Non-pigmented ciliary epithelial cell (primary cell): ENCODE measurements at places on chromosomes 3 and 15.

DNA sequence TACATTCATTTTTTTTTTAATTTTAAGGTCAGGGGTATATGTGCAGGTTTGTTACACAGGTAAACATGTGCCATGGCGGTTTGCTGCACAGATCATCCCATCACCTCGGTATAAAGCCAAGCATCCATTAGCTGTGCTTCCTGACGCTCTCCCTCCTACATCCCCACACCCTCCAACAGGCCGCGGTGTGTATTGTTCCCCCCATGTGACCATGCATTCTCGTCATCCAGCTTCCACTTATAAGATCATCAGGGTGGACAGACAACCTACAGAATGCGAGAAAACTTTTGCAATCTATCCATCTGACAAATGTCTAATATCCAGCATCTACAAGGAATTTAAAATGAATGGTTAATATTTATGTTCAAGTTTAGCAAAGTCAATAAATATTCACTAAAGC, 19.4 kb downstream of the ILDR1 start:
- DNase-seq, result no peak

GRCh38 chr15:74842581-74843444, at the start of gene ULK3:
Gene ULK3 (minus strand): TSS chr15:74843156. CDS start chr15:74843105, 51 bp downstream.
- no peak for DNase-seq

DNA sequence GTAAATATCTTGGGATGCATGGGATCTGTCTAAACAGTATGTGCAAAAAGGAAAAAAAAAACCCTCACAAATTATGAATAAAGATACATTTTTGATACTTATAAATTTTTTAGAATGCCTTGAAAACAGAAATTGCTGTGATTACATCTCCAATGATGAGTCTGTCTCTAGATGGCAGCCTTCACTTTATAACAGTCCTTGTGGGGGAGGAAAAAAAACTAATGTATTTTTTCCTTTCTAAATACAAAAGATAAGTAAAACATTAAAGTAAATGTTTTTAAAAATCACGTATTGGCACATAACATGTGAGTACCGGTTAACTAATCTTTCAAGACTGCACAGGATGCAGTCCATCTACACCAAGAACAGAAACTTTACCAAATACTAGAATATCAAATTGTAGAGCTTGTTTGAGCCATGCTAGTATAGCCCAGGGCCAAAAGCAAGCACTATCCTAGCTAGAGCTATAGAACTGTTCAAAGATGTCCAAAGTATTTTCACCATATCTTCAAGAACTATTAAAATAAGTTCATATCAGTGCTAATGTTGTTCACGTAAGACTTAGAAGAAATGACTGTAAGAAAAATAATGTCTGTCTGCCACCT, 206.4 kb downstream of the STAG1 start:
- no peak for DNase-seq

DNA sequence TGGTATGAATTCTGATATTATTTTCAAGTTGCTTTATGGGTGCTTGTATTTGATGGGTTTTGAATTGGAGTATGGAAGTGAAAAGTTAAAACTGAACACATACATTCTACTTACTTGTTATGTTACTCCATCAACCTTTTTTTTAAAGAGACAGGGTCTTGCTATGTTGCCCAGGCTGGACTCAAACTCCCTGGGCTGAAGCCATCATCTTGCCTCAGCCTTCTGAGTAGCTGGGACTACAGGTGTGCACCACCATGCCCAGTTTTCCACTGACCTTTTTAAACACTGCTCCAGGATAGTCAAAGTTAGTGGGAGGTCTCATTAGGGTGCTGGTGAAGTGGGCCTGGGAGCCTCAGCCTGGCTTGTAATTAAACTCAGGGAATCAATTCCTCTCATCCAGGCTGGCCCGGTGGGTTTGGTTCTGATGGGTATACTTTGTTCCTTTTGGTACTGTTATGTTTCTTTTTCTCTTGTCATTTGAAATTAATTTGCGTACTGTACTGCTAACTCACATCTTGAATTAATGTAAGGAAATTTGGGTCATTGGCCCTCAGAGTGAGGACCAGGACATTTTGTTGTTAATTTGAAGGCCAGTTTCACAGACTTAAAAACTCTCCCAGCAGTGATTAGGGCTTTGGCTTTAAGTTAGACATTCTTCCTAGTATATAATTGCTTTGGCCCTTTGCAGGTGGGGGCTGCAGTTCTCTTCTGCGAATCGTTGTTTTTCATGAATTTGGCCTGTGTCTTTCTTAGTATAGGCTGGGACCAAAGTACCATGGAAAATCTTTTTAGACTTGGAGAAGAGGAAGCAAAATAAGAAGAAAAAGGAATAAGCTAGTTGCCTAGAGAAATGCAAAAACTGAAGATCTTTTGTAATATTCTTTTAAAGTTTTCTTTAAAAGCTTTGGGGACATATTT, 66.9 kb downstream of the FNDC3B start:
- DNase-seq, result no peak

DNA sequence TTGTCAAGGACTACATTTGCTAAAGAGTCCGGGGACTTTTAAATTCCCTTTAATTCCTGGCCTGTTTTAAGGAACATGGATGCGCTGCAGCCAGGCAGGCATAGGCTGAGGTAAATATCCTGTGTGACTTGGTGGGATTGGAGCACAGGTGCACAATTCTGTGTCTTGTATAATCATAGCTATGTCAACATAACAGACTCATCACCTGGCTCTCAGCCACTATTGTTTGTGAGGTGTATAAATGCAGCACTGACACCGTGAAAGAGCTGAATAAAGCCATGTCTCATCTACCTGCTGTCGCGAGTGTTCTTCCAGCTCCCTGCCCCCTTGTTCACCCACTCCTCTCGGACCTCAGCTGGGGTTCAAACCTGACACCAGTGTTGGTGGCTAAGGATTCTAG, 109.7 kb downstream of the MFSD1 start:
- no peak for DNase-seq

- DNase-seq, result no peak
Measured at GRCh38 chr15:98126326-98127085, 166.0 kb downstream of the ARRDC4 start.

- DNase-seq, result no peak
Measured at GRCh38 chr15:67126551-67127330, 61.3 kb downstream of the SMAD3 start.

- no peak for DNase-seq
Measured at GRCh38 chr3:138063416-138063815, 52.0 kb downstream of the DZIP1L start.

DNA sequence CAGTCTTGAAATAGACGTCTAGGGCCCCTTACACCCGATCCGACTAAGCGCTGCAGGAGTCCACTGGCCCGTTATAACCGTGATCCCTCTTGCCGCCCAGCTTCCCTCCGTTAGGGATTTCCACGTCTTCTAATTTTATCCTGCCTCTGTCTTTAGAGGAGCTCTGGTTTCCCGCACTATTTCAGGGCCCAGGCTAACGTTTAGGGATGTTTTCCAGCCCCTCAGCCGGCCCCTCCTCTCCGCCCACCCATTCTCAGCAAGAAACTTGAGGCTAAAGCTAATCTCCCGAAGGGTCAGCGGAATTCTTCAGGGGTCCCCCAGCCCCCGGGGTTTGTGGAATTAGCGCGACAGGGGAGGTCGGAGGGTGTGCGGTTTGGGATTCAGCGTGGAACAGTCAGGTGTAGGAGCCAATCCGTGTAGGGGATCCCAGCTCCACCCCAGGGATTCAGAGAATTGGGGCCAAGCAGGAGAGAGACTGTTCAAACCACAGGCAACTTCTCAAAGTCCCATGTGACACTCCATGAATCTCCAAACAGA, 1.6 kb downstream of the PTX3 start:
- no peak for DNase-seq

GRCh38 chr3:84968701-84969235, 10.0 kb downstream of the CADM2 start:
- DNase-seq, result no peak

DNA sequence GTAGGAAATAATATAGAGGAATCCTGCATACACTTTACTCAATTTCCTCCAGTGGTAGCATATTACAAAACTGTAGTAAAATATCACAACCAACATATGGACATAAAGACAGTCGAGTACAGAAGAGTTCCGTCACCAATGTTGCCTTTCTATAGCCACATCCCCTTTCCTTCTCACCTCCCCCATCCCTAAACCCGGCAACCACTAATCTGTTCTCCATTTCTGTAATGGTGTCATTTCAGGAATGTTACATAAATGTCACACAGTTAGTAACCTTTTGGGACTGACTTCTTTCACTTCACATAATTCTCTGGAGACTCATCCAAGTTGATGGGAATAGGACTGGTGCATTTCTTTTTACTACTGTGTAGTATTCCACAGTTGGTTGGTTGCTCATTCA, 41.4 kb upstream of the ATG7 start:
- no peak for DNase-seq

DNA sequence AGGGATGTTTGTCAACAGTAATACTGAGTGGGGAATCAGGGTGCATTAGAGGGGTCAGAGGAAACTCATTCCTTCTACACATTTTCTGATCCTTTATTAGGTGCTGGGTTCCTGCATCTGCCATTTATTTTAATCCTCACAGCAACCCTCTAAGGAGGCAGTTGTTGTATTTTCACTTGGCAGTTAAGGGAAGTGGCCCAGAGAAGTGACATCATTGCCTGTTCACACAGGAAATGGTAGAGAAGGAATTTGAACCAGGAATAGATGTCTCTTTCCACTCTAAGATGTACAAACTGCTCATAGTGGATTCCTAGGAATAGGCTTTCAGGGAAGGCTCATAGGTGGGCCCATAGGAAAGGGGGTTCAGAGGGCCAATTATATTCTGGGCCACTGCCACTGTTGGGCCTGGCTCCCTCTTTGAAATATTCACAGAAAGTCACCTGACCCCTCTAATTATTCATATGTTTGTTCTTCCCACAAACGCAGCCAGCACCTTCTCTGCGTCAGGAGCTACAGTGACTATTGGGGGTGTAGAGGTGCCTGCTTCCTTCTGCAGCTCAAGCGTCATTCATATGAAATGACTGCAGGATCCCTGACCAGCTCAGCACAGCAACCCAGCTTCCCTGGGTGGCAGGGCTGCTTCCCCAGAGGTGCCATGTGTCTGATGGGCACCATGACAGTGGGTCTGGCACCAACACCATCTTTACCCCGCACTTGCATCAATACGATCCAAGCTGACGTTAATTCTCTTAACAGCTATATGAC, 163.9 kb upstream of the SMAD3 start:
- DNase-seq, result no peak

- no peak for DNase-seq
Measured at GRCh38 chr3:120424976-120425570, 25.7 kb downstream of the FSTL1 start.

GRCh38 chr3:172380632-172381031, 67.6 kb downstream of the GHSR start:
- DNase-seq, result no peak

DNA sequence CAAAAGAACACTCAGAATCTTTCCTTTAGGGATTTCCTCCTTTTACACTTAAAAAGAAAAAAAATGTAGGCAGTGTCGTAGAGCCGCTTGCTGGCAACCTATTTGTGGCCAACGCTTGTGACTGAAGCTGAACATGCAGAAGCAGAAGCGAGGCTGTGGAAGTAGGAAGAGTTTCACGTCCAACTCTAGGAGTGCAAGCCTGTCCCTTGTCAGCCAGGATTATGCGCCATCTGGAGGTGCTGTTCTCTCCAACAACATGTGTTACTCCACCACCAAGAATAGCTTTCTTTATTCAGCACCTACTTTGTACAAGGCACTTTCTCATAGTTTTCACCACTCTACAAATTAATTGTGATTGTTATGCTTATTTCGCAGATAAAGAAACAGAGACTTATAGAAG, 223.2 kb upstream of the LMCD1 start:
- no peak for DNase-seq

GRCh38 chr3:29544701-29545363, 264.0 kb downstream of the RBMS3 start:
- DNase-seq, result no peak

GRCh38 chr3:11734-12133, 184.8 kb upstream of the CHL1 start:
- no peak for DNase-seq

DNA sequence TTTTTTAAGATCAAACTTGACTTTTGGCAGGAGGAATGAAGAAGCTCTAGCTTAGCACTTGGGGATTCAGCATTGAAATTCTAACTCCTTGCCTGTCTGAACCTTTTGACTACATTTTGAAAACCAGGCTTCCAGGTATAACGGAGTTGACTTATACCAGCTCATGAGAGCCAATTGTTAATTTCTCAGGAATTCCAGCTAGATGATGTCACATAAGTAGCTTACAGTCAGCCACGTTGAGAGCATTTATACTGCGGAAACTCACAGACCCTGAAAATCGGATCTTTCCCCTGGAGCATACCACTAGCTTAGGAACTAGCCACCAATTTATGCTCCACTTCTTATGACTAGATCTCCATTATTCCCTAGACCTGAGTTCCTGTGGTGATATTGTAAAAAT, 321.4 kb upstream of the DPH6 start:
- peak; percentile 40 for DNase-seq

DNA sequence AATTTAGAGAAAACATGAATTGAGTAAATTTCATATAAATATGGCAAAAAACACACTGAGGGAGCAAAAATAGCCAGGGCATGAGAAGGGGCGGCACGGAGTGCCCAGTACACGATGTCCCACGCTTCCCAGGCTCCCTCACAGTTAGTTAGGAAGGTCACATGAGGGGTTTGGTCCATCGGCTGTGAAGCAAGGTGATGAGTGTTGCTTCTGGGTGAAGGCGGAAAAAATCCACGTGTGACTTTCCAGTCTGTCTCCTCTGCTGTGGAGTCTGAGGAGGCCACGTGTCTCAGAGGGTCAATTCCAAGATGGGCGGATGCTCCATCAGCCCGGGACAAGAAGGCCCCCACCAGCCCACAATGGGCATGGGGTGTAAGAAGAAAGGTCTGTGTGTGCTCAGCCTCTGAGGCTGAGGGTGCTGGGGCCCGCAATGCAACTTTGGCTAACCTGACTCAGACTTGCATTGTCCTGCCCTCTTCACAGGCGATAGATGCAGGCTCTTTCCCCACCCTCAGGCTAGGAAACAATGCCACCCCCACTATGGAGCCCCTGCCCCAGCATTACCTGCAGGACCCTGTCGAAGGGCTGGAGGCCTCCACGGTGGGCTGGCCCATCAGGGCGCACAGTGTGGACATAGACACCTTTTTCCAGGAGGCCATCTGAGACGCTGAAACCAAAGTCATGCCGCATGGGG, 45.7 kb downstream of the GRIP2 start:
- no peak for DNase-seq

- no peak for DNase-seq
Measured at GRCh38 chr3:100089812-100090668, 24.3 kb downstream of the FILIP1L start.

DNA sequence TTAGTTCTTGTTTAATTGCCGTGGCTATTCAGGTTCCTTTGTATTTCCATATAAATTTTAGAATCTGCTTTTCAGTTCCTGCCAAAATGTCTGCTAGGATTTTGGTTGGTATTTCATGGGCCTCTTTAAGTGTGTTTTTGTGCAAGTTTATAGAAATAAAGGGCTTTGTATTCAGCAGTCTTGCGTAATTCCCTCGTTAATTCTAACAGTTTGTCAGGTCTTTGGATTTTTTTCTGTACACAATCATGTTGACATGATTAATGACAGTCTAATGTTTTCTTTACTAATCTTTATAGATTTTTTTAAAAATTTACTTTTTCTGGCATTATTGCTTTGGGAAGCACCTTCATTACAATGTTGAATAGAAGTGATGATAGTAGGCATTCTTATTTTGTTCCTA, 120.9 kb downstream of the NEK11 start:
- no peak for DNase-seq
